MV-4-11 (cell line): ENCODE measurements at places on chromosomes 12 and 14.
A peak's percentile ranks its signal among the peaks of the same experiment; 100 is the strongest.

DNA sequence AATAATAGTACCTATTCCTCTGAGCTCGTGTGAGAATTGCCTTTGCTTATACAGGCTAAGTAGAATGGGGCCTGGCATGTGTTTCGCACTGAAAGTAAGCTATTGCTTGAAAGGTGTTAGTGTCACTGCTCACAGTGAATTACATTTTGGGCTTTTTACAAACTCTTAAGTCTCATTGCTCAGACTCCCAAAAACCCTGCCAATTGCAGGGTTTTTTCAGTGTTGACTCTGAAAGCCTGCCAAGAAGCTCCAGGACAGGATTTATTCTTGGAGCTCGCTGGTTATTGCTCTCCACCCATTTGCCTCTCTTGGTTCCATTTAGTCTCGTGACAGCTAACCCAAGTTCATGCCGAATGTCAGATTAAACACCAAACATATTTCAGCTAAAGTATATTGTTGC lies 39.8 kb downstream of the NOPCHAP1 start:
- no peak for DNase-seq

- no peak for DNase-seq
Measured at GRCh38 chr12:34600592-34601462, 578.5 kb downstream of the ALG10 start.

- DNase-seq = no peak
Measured at GRCh38 chr12:119229205-119229604, 50.5 kb downstream of the HSPB8 start.

GRCh38 chr12:33115716-33116115 lies 219.1 kb upstream of the PKP2 start:
- DNase-seq = no peak

- DNase-seq = no peak
Measured at GRCh38 chr12:60035835-60036234, 440.0 kb downstream of the SLC16A7 start.

GRCh38 chr12:57844709-57845477 lies 1.6 kb downstream of the CTDSP2 start:
- peak; percentile 65 for DNase-seq

GRCh38 chr14:43003845-43004244 lies 1397.2 kb downstream of the LRFN5 start:
- DNase-seq = no peak

DNA sequence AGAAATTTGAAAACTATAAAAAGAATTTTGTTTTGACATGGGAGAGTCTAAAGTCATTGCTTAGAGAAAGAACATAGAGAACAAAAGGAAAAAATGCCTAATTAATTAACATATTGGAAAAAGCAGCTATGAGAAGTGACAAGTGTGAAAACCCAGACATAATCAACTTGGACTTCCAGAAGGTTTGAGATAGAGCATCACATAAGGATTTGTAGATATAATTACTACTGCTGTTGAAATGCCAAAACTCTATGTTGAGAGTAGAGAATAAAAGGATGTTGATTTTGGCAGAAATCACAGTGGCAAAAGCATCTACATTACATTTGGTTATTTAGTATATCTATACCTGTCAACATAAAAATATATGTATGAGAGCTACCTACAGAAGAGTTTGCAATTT lies 135.1 kb downstream of the SLC41A2 start:
- no peak for DNase-seq

GRCh38 chr14:36948157-36948859 lies 224.1 kb downstream of the SLC25A21 start:
- DNase-seq = no peak

- DNase-seq = no peak
Measured at GRCh38 chr12:27400856-27401354, 45.6 kb upstream of the SMCO2 start.

DNA sequence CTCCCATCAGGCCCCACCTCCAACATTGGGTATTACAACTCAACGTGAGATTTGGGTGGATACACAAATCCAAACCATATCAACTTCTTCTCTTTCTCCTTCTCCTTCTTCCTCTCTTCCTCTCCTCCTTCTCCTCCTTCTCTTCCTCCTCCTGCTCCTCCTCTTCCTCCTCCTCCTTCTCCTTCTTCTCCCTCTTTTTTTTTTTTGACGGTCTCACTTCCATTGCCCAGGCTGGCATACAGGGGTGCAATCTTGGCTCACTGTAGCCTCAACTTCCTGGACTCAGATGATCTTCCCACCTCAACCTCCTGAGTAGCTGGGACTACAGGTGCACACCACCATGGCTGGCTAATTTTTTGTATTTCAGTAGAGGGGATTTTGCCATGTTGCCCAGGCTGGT lies 11.4 kb upstream of the NUBPL start:
- no peak for DNase-seq

DNA sequence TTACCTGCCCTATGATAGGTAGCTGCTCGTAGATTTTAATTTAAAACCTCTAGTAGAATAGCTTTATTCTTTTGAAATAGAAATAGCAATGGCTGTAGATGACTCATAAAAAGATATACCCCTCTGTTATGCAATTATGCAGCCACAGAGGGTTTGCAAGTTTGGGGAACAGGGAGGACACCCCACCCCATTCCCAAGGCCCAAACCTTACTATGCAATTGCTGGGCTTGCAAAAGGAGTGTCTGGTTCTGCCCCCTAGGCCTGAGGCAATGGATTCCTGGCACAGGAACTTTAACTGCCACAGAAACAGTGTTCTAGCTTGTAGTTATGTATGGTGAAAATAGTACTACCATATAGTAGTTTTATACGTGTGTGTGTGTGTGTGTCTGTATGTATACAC lies 403.3 kb downstream of the ADAMTS20 start:
- DNase-seq = peak; percentile 83

GRCh38 chr12:48878548-48878947 lies 12.9 kb upstream of the RND1 start:
- no peak for DNase-seq

DNA sequence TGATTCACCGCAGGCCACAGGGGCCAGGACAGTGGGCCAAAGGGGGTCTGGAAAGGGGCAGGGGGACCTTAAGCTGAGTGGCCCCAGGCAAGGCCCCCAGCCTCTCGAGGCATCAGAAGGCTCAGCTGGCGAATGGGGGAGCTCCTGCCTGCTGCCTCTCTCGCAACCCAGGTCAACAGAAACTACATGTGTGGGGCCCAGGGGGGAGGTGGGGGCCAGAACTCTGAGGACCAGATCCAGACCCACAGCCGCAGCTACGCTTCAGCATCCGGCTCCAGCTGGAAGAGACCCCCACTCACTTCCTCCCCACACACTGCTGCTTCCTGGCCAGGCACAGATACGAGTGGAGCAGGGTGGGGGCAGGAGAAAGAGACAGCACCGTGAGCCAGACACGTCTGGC lies 46.5 kb downstream of the NCOR2 start:
- DNase-seq = no peak

- DNase-seq = peak; percentile 95
Measured at GRCh38 chr14:105255021-105255507, 6.7 kb downstream of the BTBD6 start.

- DNase-seq = no peak
Measured at GRCh38 chr12:50525422-50525821, 20.6 kb downstream of the DIP2B start.

DNA sequence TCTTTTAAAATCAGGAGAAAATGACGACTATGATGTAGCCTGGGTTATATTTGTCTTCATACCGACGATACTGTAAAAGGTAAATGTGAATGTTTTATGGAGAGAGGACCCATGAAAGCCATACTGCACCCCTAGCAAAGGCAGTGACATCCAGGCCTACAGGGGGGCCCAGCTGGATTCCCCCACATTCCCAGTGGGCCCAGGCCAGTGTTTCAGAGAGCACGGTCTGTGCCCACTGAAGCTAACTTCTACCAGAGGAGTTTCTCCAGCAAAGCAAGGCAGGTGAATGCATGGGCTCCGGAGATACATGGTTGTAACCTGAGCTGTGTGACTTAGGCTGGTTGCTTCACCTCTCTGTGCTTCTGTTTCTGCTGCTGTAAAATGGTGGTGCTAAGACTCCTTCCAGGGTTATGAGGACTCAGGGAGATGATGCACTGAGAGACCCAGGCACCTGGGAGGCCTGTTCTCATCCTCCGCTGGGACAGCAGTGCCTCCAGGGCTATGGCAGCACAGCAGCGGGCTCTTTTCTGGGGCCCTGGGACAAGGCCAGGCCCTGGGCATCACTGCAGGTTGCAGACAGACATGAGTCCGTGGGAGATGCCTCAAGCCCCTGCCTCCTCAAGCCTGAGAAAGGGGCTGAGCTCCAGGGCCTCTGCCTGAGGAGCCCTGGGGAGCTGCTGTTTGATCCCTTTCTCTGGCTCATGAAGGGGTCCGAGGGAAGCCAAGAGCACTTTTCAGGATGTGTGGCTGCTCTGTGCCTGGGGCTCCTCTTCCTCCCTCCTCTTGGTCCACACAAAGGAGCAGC lies 73.7 kb downstream of the SERPINA3 start:
- DNase-seq = no peak

DNA sequence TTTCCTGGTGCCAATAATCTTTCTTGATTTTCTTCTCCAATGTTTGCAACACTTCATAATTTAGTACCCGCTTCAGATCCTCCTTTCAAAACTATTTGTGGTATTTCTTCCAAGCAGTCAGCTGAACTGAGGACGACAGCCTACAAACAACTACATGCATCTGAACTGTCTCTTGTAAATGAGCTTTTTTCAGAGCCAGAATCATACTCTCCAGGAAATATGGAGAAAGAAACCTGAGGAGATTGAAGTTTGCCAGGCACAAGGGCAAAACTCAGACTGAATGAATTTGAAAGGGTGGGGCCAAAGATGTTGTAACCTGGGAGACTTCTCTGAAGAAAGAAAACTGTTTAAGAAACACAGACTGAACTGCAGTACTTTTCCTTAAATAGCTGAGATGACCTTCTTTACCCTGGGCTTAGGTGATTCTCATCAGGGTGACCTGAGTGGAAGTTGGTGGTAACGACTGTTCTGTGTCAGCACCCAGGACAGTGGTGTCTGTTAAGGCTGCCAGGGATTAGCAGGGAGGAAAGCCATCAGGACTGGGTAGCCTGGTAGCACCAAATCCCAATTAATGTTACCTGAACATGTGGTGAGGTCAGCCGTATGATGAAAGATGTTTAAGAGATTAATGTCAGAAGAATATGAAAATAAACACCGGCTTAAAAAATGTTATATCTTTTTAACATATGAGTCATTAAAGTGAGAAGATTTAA lies 95.0 kb downstream of the TGFB3 start:
- no peak for DNase-seq

DNA sequence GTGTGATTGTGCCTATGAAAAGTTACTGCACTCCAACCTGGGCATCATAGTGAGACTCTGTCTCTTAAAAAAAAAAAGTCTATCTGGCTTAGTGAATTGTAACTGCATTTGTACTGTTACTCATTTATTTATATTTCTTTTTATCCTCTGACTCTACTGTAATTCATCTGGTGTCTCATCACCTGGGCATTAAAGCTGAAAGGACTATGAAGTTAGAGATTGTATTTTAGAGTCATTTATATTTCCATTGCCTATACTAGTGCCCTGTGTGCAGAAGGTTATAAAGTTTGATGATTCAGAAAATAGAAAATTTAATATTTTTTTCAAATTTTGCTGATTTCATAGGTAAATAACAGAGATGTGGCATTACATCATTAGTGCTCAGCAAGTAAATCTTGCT lies 30.2 kb downstream of the BICDL1 start:
- no peak for DNase-seq

DNA sequence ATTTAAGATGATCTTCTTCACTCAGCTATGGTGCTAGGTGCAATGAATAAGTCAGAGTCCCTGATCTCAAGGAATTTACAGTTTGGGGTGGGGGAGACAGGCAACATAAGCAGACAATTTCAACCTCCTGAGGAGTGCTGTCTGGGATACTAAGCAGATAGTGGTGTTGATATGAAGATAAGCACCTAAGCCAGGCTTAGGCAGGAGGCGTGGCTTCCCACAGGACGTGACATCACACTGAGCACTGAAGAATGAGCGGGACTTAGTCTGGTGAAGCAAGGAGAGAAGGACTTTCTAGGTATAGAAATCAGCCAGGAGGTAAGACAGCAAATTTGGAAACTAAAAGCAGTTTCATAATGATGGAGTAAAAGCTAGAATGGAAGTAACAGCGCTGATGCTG lies 6.8 kb downstream of the PRPH start:
- DNase-seq = no peak

GRCh38 chr12:12975322-12976077 lies 23.5 kb upstream of the GPRC5D start:
- DNase-seq = peak; percentile 62

GRCh38 chr12:59603754-59604153 lies 7.9 kb downstream of the SLC16A7 start:
- DNase-seq = peak; percentile 4

- DNase-seq = no peak
Measured at GRCh38 chr12:106004289-106004688, 134.5 kb downstream of the NUAK1 start.

GRCh38 chr12:122721057-122721545 lies 4.5 kb upstream of the HCAR3 start:
- no peak for DNase-seq

DNA sequence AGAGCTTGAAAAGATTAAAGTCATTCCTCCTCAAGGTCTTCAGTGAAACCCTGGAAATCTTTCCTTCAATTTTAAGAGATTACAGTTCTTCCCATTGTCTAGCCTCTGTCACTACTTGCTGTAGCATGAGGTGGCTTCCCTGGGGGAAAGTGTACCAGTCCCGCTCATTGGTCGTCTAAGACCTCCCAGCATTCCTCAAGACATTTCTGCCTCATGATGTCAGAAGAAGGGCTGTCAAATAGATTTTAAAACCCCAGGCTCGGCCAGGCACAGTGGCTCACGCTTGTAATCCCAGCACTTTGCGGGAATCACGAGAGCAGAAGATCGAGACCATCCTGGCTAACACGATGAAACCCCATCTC lies 46.7 kb downstream of the SMUG1 start:
- DNase-seq = no peak

DNA sequence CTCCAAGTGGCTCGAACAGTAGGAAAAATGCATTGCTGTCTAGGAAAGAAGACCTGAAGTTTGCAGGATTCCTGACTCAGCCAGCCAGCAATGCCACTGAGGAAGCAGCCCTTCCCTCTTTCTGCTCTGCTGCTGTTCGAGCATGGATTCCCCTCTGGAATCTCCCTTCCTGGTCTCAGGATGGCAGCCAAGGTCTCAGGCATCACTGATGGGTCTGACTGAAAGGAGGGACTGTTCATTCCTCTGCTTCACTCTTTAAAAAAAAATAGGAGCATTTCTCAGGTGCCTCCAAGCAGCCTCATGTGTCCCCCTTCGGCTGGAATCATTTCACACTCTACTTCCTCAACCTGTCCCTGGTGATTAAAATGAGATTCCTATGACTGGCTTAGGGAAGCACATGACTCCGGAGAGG lies 62.4 kb downstream of the SLC15A4 start:
- no peak for DNase-seq

DNA sequence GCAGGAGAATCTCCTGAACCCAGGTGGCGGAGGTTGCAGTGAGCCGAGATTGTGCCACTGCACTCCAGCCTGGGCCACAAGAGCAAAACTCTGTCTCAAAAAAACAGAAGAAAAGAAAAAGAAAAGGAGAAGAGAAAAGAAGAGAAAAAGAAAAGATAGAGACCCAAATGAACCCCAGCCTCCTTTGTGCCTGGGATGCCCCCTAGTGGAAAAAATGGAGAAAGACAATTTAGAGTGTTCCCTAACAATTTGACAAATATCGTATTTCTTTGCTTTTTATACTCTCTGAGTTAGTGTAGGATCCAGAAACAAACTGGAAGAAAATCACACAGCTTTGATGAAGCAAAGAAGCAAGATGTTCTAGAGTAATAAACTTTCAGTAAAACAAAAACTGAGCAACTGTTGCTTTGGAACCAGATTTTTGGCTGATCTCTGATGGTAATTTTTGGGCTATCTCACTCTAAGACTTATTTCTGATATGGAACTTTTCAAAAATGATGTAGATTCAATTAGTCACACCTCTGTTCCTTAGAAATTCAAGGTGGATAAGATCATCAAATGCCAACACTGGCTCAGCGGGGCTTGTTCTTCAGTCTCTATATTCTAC lies 18.6 kb upstream of the PRKAB1 start:
- no peak for DNase-seq
